Fibroblast of the aortic adventitia (primary cell): ENCODE measurements at places on chromosomes 7 and 10. TPM values are rescaled to one million over a fixed set of nuclear protein-coding genes. Genes with fewer than 3 reads are reported as not detected.

DNA sequence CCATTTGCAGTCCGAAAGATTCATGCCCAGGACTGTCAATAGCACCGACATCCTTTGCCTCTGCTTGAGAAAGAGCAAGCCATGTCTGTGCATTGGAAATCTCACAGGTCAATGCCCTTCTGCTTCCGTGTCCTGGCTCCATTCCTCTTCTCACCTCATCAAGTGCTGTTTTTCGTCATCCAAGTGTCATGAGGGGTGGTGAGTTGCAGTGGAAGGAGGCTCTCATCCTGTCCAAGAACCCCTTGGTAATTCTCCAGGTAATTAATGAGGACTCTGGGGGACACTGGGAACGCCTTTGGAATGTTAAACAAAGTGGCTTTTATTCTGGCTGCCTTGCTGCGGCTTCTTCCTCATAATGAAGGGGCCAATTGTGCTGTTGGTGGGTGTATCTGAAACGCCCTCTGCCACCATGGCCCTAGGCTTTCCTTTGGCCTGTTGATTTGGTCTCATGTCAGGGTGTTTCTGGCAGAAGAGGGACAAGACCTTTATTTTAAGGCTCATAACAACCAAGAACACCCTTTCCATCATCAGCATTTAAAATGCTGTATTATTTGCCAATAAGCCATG is 57.7 kb downstream of the PPP1R3C start:
- DNase-seq, result no peak

DNA sequence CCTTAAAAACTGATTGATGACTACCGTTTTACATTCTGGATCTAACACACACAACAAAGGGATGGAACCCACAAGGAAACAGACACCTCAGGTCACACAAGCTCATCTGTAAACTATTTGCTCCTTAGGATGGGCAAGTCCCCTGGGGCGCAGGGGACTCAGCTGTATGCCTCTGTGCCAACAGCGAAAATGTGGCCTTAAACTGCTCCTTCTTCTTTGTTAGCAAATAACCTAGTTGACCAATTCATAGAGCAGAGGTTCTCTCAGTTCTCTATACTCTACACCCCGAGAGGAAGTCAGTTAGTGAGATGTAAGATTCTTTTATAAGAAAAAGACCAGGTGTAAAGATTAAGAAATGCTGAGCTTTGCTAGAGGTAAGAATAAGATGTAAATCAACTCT is 181.9 kb upstream of the PRSS58 start:
- no peak for DNase-seq

- DNase-seq, result no peak
Observed at GRCh38 chr7:123681561-123681960, 25.9 kb downstream of the LMOD2 start.

PRTFDC1 gene
- 34.4 and 39.6 TPM in 2 replicates for total RNA-seq

DNA sequence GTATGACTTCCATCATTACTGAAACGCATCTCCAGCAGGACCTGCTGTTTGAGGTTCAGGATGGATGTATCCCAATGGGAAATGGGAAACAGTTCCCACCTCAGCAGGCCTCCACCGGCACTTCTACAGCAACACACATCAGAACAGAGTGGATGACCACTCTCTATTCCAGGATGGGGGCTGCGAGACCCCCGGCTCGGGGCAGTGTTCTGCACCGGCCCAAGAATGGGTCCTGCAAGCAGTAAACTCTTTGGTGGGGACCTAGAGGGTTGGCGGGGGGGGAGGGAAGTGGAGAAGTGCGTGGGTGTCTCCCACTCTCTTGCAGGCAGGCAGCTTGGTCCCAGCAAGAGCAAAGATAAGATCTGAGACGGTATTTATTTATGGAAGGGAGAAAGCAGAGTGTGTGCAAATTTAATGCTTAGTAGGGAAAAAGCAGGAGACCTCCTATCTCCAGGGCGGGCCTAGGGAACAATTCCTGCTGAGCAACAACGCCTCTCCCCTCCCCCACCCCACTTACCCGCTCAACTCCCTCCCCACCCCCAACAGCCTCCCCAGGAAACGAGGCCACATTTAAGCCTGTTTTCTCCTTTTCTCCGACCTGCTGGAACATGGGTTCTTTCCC is 4.0 kb downstream of the SFMBT2 start:
- DNase-seq, result no peak

DNA sequence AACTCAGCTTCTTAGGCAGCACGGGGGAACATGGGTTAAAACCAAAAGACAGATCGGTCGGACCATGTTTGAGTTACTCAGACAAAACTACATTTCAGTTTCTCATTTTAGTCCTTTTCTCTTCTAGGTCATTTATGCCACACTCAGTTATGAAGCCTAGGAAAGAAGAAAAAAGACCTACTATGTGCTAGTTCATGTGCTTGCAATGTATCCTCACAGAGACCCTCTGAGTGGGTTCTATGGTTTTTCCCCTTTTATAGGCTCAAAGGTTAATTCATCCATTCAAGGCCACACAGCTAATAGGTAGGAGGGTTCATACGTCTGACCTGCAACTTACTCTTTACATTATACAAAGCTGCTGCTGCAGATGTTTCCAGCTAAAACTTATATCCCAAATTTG is 104.7 kb upstream of the ZNF438 start:
- DNase-seq, result no peak

NPS gene
- not detected in 2 replicates for total RNA-seq

GRCh38 chr10:30853066-30853465 is 178.6 kb downstream of the ZNF438 start:
- DNase-seq, result no peak

SFTPA1 gene
- total RNA-seq, result not detected in 2 replicates

TACC2 gene
- total RNA-seq, result 9.2 and 15.3 TPM in 2 replicates

RAB19 gene
- total RNA-seq, result not detected in 2 replicates

TAS2R3 gene
- 1.2 and 2.5 TPM in 2 replicates for total RNA-seq

DNA sequence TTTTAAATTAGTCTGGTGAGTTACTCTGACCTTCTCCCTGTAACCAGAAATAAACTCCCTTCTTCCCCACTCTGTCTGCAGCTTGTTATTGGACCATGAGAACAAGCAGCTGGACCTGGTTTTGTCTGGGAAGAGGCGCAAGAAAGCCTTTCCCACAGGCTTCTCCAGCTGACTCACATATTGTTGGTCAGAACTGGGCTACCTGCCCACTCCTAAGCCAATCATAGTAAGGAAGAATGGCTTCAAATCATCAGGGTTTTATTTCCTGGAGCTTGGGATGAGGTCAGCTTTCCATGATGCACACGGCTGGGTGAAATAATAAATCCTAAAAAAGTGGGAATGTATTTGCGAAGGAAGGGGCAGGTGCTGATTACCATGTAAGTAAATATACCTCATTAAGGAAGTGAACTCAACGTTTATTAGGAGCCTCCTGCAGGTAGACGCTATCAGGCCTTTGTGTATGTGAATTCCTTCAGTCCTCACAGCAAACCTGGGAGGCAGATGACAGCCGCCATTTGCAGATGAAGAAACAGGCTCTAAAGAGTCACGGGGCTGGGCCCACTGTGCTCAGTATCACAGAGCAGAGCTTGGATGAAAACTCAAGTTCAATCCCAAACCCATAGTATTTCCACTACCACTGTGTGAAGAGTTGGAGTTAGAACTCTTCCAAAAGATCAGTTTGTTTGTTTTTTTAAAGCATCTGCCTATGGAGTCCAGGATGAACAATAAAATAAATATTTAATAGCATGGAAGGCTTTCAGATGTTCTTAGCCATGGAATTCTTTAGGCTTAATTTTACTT is 32.8 kb downstream of the IL15RA start:
- DNase-seq, result peak; percentile 100

DNA sequence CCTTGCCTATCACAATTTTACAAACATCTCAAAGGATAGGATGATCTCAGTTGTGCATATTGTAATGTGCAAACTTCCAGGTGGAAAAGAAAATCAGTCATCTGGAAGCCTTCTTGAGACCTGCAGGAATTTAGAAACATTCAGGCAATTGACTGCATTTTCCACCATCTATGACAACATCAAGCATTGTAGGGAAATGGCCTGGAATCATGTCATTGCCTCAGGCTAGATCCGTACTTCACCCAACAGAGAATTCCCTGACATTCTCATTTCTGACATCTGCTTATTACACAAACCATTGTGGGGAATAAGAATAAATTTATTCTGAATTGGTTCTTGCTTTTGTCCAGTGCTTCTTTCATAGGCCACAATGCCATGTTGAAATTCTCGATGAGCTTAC is 124.9 kb upstream of the NPVF start:
- no peak for DNase-seq

DNA sequence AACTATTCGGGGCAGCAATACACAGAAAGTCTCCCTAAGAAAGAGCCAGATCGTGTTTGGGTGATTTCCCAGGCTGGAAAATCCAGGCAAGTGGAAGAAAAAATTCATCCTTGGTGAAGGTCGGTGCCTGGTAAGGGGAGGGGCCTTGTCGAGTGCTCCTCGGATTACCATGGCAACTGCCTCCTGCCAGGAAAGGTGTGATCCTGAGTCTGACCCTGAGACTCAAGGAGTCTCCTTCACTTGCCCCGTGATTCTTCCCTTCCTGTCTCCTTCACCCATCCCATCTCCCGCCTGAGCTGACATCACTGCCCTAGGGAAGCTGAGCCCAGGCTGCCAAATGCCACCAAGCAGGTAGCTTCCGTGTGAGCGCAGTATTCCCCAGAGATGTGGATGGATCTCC is 112.2 kb downstream of the MYL10 start:
- DNase-seq, result no peak

DNA sequence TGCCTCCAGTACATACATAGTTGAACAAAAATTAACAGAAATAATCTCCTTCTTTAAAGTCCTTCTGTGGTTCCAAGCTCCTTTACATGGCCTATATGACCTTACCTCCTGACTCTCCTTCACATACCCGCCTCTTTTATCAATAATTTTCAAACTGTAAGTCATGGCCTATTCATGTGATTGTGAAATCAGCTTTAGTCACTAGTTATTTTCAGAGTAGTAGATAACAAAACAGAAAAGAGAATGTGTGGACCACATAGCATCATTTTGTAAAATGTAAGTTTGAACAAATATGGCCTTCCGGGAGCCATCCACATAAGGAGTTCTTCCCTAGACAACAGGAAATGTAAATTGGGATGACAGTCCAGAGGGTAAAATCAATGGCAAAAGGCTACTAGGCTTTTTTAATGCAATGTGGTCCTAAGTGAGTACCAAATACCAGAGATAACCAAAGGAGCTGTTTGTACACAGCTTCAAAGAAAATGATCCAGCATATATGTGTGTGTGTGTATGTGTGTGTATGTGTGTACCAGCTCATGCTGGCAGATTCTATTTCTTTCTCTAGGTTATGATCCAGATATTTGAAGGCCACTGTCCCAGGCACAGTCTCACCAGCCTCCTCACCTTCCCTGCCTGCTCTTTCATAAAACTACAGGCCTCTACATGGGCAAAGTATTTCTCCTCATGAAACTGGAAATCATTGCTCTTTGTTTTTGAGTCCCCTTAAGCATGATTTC is 12.3 kb upstream of the FAM133B start:
- DNase-seq, result peak; percentile 66

DNA sequence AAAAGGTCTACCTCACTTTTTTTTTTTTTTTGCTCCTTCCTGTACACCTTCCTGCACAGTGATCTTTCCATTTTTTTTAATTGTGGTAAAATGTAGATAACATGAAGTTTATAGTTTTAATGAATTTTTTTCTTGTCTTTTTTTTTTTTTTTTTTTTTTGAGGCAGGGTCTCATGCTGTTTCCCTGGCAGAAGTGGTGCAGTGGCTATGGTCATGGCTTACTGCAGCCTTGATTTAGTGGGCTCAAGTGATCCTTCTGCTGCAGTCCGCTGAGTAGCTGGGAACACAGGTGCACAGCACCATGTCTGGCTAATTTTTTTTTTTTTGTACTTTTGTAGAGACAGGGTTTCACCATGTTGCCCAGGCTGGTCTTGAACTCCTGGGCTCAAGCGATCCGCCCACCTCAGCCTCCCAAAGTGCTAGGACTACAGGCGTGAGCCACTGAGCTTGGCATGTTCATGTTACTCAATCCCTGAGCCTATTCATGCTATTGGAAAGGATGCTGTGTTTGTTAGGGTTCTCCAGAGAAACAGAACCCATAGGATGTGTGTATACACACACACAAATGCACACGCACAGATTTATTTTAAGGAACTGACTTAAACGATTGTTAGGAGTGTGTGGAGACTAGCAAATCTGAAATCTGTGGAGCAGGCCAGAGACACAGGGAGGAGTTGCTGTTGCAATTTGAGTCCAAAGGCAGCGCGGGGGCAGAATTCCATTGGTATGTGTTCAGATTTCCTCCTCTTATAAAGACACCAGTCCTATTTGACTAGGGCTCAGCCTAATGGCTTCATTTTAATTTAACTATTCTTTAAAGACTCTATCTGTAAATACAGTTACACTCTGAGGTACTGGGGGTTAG is 29.1 kb downstream of the GALNT11 start:
- peak; percentile 88 for DNase-seq

- DNase-seq, result no peak
Observed at GRCh38 chr7:46493196-46493595, 572.1 kb upstream of the IGFBP3 start.

- DNase-seq, result no peak
Observed at GRCh38 chr10:7239312-7239985, 171.4 kb downstream of the SFMBT2 start.

DNA sequence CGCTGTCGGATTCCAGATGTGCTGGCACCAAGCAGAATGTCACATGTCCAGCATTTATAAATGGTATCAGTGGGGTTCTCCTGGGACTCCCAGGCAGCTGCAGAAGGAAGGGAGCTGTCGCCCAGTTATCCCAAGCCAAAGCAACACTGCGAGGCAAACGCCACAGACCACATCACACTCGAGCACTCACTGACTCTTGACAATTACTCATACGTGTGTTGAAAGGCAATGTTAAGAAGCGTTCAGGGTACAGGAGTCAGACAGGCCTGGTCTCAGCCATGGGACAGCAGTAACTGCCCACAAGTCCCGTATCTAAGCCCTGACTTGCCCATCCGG is 113.4 kb downstream of the DIP2C start:
- peak; percentile 57 for DNase-seq

GRCh38 chr10:62085404-62085803 is 183.2 kb downstream of the RTKN2 start:
- no peak for DNase-seq

GRCh38 chr10:123458933-123459332 is 207.2 kb upstream of the GPR26 start:
- DNase-seq, result no peak

CDNF gene
- total RNA-seq, result 1.2 and 2.4 TPM in 2 replicates

TRIM56 gene
- 10.0 and 17.2 TPM in 2 replicates for total RNA-seq

GRCh38 chr7:71626206-71626605 is 494.3 kb downstream of the GALNT17 start:
- DNase-seq, result no peak

- no peak for DNase-seq
Observed at GRCh38 chr7:37709631-37710509, 26.3 kb downstream of the GPR141 start.

- no peak for DNase-seq
Observed at GRCh38 chr7:65846008-65846570, 26.8 kb upstream of the VKORC1L1 start.

CLEC5A gene
- not detected in 2 replicates for total RNA-seq

GRCh38 chr7:3043544-3044371 is at the start of gene CARD11:
Gene CARD11 (minus strand): TSS chr7:3043867. CDS start chr7:2958506, 85,361 bp downstream.
- DNase-seq, result no peak
